Left lobe of liver (tissue), 2 donors: ENCODE measurements at places on chromosomes 11 and 22.

DNA sequence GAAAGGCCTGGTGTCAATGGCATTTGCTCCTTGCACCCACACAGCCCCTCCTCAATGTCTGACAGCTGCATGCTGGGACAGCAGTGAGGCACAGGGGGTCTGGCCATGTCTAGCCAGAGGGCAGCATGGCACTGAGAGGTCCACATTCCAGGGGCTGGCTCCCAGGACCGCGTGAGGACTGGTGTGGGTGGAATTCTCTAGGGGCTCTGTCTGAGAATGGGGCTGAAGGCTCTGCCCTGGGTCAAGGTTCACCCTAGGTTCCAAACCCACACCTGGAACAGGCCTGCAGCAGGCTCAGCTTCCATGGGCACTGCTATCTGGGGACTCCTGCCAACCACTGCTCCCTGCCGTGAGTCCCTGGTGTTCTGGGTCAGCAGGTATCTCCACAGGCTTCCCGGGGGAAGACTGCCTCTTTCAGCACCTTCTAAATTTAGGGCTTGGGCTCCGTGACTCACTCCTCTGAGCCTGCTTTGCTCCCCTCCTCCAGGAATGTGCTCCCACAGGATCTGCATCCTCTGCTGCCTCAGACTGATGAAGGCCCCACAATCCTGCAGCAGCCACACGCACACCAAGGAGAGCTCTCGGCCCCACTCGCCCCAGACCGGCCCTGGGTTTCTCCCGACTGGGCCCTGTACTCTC, 4.2 kb downstream of the STARD10 start:
- DNase-seq, result peak; percentile 86

GRCh38 chr11:76577226-76577920, 93.2 kb downstream of the LRRC32 start:
- no peak for DNase-seq

DNA sequence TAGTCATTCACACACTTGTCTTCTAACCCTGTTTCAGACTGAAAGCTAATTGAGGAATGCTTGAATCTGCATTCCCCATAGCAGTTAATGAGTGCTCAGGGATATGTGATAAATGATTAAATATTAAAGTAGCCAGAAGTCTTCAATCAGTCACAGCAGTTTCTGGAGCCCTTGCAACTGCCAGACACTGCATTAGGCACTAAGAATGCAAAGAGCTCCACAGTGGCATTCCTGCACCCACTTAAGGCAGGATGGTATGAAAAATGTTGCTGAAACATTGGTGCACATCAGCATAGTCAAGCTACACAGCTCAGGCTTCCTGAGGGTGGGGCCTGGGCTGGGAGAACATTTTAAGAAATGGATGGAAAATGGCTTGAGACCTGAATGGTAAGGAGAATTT, 6.5 kb downstream of the DTX4 start:
- DNase-seq, result no peak

GRCh38 chr22:39898997-39899396, 1.9 kb upstream of the GRAP2 start:
- no peak for DNase-seq

- DNase-seq, result no peak
Observed at GRCh38 chr11:63622323-63622722, 8.1 kb upstream of the PLAAT3 start.

DNA sequence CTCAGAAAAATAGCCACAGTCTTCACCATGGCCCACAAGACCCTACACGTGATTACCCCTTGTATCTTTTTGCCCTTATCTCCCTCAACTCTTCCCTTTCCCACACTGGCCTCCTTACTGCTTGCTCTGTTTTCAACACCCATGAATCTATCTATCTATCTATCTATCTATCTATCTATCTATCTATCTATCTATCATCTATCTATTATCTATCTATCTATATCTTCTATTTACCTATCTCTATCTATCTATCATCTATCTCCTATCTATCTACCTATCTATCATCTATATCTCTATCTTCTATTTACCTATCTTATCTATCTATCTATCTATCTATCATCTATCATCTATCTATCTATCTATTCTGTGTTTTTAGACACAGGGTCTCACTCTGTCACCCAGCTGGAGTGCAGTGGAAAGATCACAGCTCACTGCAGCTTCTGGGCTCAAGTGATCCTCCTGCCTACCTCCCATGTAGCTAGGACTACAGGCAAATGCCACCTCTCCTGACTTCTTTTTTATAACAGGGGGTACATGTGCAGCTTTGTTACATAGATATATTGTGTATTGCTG, 54.2 kb downstream of the CNTF start:
- no peak for DNase-seq
